ENCODE measurements at places on chromosomes 11 and 22. TPM values are rescaled to one million over a fixed set of nuclear protein-coding genes. Genes with fewer than 3 reads are reported as not detected.
A peak's percentile ranks its signal among the peaks of the same experiment; 100 is the strongest.

DNA sequence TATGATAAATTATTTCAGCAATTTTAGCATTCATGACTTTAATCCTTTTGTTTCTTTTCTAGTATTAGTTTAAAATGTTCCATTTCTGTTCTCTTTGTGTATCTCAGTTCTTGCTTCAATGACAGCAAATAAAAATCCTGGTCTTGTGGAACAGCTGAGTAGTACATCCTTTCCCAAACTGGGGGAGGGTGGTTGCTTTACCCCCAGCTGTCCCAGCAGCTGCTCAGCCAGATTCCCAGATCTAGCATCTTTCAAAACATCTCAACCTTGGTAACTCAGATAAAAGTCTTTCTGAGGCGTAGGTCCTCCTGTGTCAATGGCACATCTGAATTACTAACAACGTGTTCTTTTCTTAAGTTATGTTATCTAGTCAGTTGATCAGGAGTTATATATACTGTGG is 72.2 kb upstream of the GRK2 start:
- DNase-seq, result no peak

DNA sequence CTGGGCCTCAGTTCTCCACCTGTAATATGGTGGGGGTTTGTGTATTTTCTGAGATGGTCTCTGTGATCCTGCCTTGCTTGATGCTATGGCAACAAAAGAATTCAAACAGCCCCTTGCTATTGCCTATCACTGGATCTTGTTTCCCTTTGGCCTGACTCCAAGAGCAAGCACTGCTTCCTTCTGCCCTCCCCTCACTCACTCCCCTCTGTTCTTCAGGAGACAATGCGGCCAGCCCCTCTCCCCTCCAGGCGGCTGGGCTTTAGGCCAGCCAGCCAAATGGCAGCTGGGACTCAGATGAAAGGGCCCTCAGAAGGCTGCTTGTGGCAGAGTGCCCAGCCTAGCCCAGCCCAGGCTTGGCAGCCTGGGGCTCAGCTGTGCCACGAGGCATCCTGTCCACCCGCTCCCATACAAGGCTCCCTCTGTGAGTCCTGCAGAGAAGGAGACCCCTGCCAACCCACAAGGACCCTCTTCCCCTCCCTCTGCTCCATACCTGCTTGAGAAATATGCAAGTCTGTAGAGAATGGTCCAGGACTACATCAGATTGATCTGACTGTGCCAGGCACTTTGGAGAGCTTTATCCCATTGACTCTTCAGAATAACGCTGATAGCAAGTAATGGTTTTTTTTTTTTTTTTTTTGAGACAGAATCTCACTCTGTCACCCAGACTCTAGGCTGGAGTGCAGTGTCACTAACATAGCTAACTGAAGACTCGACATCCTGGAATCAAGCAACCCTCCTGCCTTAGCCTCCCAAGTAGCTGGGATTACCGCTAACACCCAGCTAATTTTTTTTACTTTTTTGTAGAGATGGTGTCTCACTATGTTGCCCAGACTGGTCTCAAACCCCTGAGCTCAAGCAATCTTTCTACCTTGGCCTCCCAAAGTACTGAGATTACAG is 7.6 kb upstream of the KCTD14 start:
- no peak for DNase-seq

DNA sequence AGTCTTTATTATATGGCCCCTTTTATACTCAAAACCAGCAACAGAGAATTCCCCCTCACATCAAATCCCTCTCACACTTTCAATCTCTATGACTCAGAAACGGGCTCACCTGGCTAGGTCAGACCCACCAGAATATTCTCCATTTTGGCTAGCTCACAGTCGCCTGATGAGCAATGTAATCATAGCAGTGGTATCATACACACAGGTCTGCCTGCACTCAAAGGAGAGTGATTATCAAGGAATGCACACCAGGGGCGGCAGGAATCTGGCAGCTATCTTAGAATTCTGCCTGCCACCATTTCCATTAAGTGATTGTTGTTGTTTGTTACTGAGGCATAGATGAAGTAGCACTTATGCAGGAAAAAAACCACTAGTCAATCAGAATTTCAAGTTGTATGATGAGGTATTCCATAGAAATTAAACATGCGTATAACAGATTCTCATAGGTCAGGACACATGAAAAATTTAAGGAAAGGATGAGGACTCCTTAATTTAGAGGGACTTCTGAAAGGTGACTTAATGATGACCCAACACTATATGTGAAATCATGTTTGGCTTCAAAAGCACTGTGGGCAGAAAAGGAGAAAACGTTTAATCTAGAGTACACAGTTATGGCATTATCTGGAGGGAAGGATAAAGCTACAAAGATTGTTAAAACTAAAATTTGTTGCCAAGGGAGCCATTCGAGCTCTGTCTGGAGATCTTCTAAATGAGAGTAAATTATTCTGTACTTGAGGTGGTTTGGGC is 185.8 kb upstream of the DDI1 start:
- DNase-seq, result no peak

GRCh38 chr22:39091126-39092081 is 5.6 kb upstream of the APOBEC3H start:
- DNase-seq, result no peak

GRCh38 chr11:67420147-67420645 is 4.7 kb downstream of the CARNS1 start:
- DNase-seq, result no peak

- DNase-seq, result no peak
Observed at GRCh38 chr22:49107961-49108530, 719.6 kb downstream of the BRD1 start.

DNA sequence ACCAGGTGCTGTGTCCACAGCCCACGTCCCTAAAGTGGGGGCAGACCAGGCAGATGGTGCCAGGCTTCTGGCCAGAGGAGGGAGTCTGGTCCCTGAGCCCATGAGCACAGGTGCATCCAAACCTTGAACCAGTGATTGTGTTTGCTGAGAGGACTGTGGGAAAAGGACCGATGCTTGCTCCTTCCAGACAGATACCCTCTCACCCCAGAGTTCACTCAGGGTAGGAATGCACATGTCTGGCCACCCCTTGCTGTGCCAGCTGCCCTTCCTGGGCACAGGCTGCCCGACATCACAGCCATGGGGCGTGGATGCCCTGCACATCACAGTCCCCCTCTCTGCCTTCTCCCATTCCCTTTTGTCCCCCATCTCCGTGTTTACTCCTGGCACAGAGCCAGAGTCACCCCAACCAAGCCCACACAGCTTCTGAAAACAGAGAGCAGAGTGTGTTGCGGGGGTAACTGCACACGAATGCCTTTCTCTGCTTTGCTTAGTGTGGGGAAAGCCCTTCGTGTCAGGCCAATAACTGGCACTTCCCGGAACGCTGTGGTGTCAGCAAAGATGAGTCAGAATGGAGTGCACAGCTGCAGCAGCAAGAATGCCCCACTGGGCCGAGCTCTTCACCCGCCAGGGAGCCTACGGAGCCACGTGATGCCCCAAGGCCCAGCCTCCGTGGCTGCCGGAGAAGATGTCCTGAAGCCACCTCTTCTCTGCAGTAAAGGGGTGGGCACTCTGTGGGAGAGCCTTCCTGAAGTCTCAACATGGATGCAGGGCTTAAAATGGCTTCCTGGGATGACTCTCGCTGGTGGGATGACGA is 7.6 kb downstream of the CARS1 start:
- DNase-seq, result peak; percentile 97

- peak; percentile 83 for DNase-seq
Observed at GRCh38 chr11:64246871-64247728, at the start of gene PPP1R14B. Gene PPP1R14B, minus strand, starts transcription at chr11:64246943. Its CDS starts 270 bp downstream, at chr11:64246673.

GRCh38 chr11:119885067-119885466 is 156.1 kb upstream of the NECTIN1 start:
- DNase-seq, result no peak

GRCh38 chr11:124812876-124813275 is 12.7 kb upstream of the MSANTD2 start:
- no peak for DNase-seq

The FGF3 gene
- total RNA-seq, result not detected

The CCDC88B gene
- 1.7 TPM for total RNA-seq

The SCO2 gene
- 2.6 TPM for total RNA-seq

The GAB4 gene
- total RNA-seq, result not detected

The PTPN5 gene
- total RNA-seq, result not detected

The CTSF gene
- 9.9 TPM for total RNA-seq

The FXYD2 gene
- total RNA-seq, result not detected

The OR4D5 gene
- not detected for total RNA-seq

Data from fibroblast of villous mesenchyme (primary cell).